ENCODE measurements at places on chromosomes 7 and 10.

- DNase-seq: no peak
Observed at GRCh38 chr10:21518149-21518640, 7.3 kb downstream of the SKIDA1 start.

GRCh38 chr7:30941582-30942323 lies 22.0 kb upstream of the GHRHR start:
- no peak for DNase-seq

- DNase-seq: no peak
Observed at GRCh38 chr7:157650801-157651200, 314.0 kb downstream of the DNAJB6 start.

DNA sequence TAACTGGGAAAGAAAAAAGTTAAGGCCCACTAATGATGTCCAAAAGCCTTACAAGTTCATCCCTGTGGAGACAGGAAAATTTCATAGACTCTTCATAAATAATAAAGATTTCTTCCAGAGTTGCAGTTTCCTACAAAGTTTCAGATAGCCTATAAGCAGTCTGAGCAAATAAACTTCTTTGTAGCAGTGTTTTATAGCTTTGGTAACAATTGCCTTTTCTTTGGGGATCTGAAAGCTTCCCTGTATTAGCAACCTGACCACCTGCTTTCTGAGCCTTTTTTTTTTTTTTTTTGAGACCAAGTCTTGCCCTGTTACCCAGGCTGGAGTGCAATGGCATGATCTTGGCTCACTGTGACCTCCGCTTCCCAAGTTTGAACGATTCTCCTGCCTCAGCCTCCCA lies 150.0 kb downstream of the NRBF2 start:
- no peak for DNase-seq

DNA sequence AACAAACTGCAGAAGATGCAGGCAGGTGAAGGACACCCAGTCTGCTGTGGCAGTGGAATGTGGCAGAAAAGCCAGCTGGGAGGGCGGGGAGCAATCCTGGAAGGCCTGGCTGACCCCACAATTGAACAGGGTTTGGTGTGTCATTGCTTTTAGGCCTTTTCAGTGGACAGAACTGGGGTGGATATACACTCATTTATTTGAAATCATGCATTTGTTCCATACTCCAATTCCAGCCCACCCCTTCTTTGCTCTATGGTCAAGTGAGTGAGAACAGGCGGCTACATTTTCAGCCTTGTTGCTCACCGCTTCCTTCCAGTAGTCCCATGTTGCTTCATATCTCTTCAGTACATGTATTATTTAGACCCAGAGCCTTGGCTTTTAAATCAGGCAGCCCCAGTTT lies 39.8 kb downstream of the PTPN12 start:
- DNase-seq: no peak

DNA sequence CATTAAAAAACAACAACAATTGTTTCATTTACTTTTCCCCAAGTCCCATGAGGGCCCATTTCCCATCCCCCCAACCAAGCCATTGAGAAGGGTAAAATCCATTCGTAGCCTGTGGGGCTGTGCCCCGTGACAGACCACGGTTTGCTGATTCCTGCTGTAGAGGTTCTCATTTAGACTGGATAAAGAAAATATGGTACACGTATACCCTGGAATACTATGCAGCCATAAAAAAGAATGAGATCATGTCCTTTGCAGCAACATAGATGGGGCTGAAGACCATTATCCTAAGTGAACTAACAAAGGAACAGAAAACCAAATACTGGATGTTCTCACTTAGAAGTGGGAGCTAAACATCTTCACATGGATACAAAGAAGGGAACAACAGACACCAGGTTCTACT lies 44.9 kb downstream of the ZNF783 start:
- no peak for DNase-seq

DNA sequence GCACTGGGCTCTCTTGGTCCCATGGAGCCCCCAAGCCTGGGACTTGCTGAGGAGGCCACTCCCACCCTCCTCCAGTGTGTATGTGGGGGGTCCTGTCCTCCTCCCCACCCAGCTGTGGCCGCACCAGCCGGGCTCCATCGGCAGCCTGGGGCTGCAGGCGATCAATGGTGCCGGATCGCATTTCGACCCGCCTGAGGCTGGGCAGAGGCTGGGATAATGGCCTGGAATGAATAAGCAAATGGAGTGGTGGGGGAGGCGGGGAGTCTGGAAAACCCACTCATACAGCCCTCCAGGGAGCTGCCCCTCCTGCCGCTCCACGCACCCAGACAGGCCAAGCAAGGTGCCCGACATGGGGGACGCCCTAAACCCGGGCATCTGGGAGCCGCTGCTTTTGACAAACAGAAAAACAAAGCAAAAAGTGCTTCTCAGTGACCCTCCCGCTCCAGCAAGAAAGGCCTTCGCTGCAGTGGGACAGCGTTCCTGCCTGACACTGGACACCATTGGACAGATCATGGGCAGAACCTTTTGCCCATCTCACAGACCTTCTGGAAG lies 160.5 kb downstream of the NRF1 start:
- DNase-seq: no peak

DNA sequence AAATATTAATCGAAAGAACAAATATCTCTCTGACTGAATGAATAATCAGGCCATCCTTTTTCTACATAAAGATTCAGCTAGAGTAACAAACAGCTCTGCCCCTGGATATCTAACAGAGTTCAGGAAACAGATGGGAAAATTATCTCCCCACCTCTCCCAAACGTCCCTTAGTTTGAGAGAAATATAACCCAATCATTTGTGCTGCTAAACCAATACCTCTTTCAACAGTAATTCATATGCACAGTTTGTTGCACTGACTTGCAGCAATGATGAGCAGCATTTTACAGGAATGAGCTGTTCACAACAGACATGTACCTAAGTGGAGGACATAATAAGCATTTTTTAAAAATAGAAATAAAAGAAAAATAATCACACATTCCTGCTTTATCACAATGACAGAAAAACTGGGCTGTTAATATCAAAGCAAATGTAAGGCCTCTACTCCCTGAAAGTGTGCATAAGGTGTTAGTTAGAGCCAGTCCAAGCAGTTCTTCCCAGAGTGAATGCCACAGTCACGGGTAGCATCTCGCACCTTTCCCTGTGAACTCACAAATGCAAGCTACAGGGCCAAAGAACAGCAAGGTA lies 2.3 kb downstream of the CREB3L2 start:
- DNase-seq: no peak

- no peak for DNase-seq
Observed at GRCh38 chr7:51314726-51315125, 1.9 kb downstream of the COBL start.

GRCh38 chr10:2949948-2950354 lies 117.4 kb upstream of the PFKP start:
- DNase-seq: no peak

- peak; percentile 25 for DNase-seq
Observed at GRCh38 chr7:106552645-106553445, 108.1 kb downstream of the CCDC71L start.

DNA sequence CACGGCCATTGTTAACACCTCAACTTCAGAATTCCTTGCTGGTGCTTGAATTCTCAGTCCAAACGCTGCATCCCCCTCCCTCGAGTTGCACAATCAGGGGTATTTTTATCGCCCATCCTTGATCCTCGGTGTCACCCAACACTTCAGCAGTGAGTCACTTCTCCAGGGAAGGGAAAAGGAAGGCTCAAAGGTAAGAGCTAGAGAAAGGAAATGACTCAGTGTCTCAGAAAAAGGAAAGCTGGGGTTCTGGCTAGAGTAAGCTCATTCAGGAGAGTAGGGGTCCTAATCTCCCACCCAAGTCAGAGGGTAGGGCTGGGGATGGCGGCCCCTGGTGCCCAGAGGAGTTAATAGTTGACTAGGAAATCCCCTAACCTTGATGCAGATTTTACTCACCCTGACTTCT lies 39.8 kb upstream of the TRIM8 start:
- peak; percentile 35 for DNase-seq

- no peak for DNase-seq
Observed at GRCh38 chr7:46191776-46192175, 270.7 kb upstream of the IGFBP3 start.

GRCh38 chr7:96402913-96403312 lies 81.0 kb upstream of the SLC25A13 start:
- DNase-seq: no peak

GRCh38 chr7:47344171-47344955 lies 237.5 kb downstream of the TNS3 start:
- no peak for DNase-seq

- no peak for DNase-seq
Observed at GRCh38 chr10:75904499-75905283, 473.3 kb downstream of the LRMDA start.

- no peak for DNase-seq
Observed at GRCh38 chr7:113890331-113891030, 28.3 kb downstream of the PPP1R3A start.

- no peak for DNase-seq
Observed at GRCh38 chr10:72013202-72013945, 49.2 kb downstream of the CHST3 start.

GRCh38 chr7:27143023-27143949 lies at the start of gene HOXA5:
Gene HOXA5 (minus strand): TSS chr7:27143681. CDS start chr7:27143607, 74 bp downstream.
- DNase-seq: peak; percentile 77

GRCh38 chr10:130300608-130301020 lies 164.4 kb downstream of the GLRX3 start:
- DNase-seq: no peak

- no peak for DNase-seq
Observed at GRCh38 chr7:124959676-124960075, 30.1 kb upstream of the POT1 start.

DNA sequence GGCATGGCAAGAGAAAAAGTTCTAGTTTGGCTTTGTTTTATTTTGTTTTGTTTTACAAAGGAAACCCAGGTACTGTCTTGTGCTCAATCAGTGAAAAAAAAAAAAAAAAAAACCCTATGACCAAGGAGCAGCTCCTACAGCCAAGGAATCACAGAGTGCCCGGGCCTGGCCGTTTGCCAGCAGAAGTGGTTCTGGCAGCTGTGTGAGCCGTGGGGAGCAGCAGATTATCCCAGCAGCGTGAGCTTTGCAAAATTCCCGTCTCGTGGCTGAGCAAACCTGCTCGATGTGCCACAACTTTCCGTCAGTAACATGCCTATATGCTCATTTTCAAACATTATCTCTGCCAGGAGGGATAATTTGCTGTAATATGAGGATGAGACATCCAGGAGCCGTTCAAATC lies 293.7 kb downstream of the POU6F2 start:
- DNase-seq: no peak

- no peak for DNase-seq
Observed at GRCh38 chr10:92045641-92046106, 122.1 kb downstream of the BTAF1 start.

- no peak for DNase-seq
Observed at GRCh38 chr7:112371701-112372100, 78.6 kb upstream of the IFRD1 start.

- DNase-seq: no peak
Observed at GRCh38 chr7:93944673-93945072, 23.1 kb downstream of the GNG11 start.

DNA sequence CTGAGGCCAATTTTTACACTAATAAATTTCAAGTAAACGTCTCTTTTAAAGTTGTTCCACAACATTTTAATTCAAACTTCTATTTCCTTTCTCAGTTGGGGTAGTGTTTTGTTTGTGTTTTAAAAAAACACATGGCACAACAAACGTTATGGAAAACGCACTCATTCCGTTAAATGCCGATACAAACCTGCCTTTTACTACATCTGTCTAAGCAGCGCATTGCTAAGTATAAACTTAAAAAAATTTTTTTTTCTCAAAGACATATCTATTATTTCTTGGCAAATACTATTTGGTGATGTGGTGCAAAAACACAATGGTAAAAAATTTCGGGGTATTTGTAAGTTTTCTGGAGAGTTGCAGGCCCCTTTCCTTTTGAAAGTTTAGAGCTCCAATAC lies 1.4 kb downstream of the SKIDA1 start:
- DNase-seq: no peak

GRCh38 chr7:40288827-40289226 lies 154.0 kb downstream of the SUGCT start:
- DNase-seq: no peak

- DNase-seq: no peak
Observed at GRCh38 chr10:101379663-101380352, 25.8 kb downstream of the BTRC start.

DNA sequence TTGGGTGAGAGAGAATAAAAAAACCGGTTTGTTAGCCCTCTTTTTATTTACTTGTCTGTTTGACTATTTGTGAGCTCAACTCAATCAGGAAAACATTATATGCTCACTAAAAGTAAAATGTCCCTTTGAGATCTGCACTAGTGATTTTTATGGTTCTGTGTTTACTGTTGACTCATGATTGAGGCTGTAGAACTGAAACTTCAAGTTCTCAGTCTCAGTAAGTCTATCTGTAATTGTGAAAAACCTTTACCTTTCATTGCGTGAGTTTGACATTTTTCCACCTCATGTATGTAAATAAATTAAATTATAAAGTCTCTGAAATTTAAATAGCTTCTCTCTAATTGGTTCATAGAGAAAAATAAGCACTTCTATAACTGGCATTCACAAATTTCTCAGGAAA lies 17.0 kb upstream of the CASD1 start:
- DNase-seq: no peak

DNA sequence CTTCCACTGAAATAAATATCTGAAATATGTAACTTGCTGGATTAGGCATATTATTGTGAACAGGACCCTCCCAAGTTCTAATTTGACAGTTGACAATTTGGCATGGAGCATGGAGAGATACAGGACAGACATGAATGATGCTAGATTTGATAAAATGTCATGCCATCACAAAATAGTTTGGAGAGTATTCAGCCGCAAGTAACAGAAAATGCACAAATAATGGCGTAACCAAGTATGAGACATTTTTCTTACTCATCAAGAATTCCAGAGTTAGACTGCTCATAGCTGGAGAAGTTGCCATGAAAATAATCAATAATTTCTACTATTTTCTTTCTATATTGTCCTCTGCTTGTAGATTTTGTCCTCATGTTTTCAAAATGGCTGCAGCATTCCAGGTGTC lies 45.5 kb upstream of the GPAM start:
- DNase-seq: no peak

GRCh38 chr7:29243910-29244655 lies 49.5 kb downstream of the CHN2 start:
- DNase-seq: no peak

- no peak for DNase-seq
Observed at GRCh38 chr10:86258499-86258898, 108.1 kb downstream of the GRID1 start.

GRCh38 chr7:10708447-10708846 lies 265.2 kb upstream of the PHF14 start:
- no peak for DNase-seq

- DNase-seq: peak; percentile 23
Observed at GRCh38 chr10:15433850-15434537, 62.9 kb upstream of the FAM171A1 start.

GRCh38 chr7:55641811-55642210 lies 69.5 kb upstream of the VOPP1 start:
- peak; percentile 33 for DNase-seq

DNA sequence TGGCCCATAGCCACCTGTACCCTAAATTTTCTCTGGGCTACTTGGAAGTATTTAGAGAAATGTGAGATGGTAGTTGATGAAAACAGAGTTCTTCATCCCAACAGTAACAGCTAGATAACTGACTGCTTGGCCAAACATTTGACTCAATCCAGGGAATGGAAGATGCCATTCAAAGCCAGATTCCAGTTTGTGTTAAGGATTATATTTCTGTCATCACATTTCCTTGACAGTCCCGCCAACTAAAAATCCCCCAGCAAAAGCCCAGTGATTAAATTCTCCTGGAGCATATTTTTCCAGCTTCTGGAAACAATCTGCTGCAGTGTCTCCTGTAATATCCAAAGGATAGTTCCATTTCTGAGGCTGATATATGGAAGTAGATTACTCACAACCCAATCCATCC lies 45.4 kb upstream of the PTN start:
- DNase-seq: no peak

Data from bone marrow (tissue), 2 donors.